Stimulated activated CD8-positive, alpha-beta memory T cell treated with anti-CD3 and anti-CD28 coated beads, Interleukin-4, amount 100 ng/mL, for 4 hours (primary cell): ENCODE measurements at places on chromosomes 1 and 21.

GRCh38 chr1:171052977-171053376 lies 37.7 kb upstream of the FMO3 start:
- no peak for DNase-seq

DNA sequence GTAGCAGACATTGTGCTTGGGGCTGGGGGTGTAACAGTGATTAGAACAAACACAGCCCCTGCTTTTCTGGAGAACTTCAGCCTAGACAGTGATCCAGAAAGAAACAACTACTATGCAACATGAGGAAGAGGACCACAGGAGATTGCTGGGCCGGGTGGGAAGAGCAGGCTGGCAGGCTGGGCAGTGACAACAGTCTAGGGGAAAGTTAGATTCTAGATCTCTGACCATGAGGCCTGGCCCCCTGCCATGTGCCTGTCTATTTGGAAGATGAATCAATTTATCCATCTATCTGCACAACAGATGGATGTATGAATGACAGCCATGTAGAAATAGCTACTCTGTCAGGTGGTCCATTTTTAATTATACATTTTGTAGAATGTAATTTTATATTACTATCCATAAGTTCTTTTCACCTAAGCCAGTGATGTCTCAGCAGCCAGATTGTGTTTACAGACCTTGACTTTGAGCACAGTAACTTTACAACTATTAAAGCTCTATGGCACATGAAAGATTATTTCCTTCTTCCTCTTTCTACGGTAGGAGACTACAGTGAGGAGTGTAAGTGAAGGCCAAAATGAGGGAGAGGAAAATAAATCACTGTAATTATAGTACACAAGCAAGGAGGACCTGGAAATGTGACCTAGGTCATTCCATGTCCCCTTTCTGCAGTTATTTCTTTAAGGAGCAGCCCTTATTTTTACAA lies 15.5 kb downstream of the CLIC6 start:
- DNase-seq = no peak

DNA sequence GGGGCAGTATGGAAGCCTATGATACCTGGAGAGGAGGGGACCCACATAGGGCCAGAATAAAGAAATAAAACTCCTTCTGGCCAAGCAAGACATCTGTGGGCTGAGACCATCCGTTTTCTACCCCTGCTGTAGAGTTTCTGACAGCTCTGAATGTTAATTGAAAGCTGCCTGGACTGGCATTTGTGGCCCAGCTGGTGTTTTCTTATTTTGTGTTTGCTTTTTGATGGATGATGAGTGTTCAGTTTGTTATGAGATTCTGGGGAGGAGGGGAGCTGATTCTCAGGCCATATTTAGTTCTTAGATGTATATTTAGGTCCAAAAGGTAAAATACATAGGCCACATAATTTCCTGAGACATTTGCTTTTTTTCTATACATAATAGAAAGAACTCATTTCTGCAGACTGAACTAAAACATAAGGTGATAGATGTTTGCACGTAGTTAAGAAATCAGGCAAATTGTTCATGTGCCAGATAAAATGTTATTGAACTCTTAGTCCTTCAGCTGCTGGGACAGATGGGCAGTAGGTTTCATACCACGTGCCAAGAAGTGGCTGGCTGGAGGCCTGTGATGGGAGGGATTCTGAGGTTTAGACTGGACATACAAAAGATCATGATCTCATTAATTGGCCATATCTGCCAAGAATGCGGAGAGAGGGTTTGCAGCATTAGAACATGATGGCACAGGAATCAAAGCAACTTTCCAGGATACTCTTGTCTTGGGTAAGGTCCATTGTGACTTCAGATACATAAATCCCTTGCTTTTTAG lies 54.1 kb downstream of the DSCAM start:
- DNase-seq = no peak

DNA sequence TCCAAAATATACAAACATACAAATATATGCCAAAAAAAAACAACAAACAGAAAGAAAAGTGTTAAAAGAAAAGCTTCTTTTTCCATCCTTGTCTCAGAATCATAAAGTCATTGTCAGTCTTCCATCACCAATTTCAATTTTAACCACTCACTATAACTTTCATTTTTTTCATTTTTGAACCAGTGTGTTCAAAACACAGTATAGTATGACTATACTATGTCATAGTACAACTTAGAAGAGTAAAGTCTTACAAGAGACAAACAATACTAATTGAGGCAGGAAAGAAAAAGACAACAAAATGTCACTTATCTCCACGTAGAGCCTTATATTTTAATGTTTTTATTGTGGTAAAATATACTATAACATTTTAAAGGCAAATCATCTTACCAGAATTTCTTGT lies 7.6 kb downstream of the NSL1 start:
- no peak for DNase-seq

DNA sequence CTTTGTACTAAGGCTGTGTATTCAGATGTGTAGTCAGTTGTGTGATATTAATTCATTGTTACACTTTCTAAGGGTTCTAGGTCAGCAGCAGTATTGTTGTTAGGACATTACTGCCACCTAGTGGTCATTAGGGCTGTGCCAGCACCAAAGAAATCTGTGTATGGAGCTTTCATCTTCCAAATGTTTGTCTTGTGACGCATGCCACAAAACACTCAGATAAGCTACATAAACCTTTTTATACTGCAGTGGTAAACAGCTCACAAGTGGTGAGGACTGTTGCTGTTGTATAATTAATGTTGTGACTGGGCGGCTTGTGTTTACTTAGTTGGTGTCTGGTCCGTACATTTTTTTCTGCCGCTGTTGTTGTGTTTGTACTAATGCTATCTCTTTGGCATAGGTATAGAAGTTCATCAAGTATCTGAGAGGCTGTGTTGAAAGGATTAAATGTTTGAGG lies 51.7 kb downstream of the S1PR1 start:
- DNase-seq = peak; percentile 39

- DNase-seq = no peak
Observed at GRCh38 chr1:32398401-32398800, 4.2 kb upstream of the BSDC1 start.

DNA sequence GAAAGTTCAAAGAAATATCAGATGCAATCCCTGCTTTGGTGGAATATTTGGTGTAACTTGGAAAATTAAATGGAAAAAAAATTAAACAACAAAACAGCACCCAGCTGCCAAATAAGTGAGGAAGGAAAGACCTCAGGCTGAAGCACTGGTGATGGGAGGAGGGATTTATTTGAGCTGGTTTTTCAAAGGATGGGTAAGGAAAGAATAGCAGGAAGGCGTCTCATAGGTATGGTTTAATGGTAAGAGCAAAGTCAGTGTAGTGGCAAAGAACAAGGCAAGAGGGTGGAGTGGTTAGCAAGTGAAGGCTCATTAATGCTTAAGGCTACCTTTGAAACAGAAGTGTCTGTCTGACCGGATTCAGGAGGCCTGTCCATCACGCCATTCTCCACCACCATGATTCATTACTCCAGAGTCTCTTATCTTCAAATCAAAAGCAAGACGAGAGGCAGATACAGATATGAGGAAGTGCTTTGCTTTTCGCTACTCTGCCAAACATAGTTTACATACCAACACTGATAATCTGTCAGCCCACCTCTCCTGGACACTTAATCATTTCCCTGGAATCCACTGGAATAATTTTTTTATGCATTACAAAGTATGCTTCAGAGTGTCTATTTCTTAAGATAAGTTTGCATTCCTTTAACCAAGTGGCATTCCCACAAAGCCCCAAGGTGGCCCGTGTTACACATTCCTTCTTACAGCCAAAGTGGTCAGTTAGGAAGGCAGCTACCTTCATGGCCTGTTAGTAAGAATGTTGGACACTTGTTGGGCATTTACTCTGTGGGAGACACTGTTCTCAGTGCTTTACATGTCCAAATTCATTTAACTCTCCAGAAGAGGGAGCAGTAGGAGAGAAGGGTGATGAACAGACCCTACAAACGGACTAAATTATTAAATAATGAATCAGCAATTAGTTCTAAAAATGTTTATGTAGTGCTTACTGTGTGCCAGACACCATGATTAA lies 146.6 kb downstream of the ROR1 start:
- no peak for DNase-seq

GRCh38 chr1:230747890-230748800 lies 957 bp downstream of the CAPN9 start:
- no peak for DNase-seq

DNA sequence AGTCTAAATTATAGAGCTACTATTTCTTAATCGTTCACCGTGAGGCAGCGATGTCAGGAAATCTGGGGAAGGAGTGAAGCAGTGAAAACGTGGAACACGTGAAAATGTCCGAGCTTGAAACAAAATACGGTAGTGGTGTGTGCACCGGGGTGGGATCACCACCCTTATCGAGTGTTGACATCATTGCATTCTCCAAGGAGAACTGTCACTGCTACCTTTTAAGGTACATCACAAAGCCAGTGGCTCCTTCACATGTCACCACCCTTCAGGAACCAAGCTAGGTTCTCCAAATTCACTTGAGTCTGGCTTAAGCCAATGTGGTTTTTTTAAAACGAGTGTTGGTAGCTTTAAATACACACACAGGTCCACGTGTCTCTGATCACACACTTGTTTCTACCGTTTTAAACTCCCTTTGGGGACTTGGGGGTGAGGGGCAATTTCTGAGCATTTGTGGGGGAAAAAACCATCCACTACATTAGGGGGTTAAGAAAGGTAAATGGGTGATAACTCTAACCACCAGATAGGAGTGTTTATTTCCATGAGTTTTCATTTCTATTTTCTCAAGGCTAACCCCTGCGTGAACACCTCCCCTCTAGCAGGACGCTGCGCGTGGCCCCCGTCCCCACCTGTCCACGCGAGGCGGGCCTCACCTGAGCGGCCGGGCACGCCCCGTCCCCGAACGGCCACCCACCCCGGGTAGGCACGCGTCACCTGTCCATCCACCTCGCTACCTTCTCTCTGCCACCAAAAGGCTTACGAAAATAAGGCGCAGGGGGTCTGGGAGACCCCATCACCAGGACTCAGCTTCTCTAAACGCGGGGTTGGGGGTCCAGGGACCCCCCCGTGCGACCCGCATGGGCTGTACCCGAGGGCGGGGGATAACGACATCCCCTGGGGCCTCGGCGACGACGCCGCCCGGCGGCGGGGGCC lies 978 bp downstream of the PRDM15 start:
- no peak for DNase-seq

DNA sequence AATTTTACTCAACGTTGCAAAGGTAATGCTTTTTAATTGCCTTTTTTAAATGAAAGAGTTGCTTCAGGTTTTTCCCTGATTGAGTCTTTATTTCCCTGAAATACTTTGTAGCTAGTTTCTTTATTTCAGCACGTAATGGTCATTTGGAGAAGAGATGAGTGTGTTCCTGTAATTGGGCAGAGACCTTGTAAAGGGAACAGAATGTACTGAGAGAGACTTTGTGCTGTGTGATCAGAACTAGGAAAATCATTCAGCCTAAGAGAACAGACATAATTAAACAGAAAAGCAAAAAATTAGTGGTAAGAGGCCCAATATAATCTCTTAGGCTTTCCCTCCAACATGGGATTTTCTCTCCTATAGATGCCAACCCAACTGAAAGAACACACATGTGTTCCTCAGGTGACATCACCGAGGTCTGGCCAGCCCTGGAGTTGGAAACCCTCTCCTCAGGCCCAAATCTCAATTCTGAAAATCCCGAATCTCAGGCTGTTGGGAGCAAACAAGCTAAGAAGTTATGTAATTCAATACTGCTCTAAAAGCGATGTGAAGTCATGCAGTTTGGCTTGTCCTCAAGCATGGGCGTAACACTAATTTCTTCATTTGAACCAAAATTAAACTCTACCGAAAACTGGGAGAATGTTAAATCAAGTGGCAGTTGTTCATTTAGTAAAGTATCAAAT lies 102.0 kb downstream of the TGFB2 start:
- DNase-seq = no peak

GRCh38 chr21:43321111-43321510 lies 105.8 kb downstream of the SIK1 start:
- DNase-seq = no peak

- DNase-seq = no peak
Observed at GRCh38 chr1:118481126-118481525, 296.1 kb upstream of the SPAG17 start.

GRCh38 chr1:110718452-110718851 lies 43.7 kb upstream of the KCNA3 start:
- DNase-seq = no peak
